ENCODE measurements at places on chromosomes 16 and 17.

DNA sequence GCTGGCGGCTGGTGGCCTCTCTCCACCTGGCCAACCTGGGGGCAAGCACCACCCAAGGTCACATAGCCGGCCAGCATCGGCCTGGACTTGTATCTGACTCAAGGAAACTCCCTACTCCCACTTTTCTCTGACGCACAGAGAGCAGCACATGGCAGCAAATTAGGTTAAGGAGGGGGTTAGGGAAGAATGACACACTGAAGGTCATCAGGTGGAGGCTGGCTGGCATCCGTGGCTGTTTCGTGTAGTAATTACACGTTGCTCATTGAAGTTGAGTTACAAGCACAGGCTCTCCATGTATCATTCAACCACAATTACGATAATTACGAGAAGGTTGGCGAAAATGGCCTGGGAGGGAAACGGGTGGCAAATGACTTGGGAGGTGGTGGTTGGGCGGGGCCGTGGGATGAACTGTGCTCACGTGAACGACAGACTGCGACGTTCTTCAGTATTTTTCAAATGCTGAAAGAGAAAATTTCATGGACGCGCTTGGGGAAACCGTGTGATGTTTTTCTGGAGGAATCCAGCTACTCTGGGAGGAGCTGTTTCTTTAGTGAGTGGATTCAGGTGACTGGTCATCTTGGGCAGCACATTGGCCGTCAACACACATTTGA, 4.0 kb upstream of the METRNL start:
- no peak for DNase-seq

GRCh38 chr16:88355389-88356123, 27.2 kb upstream of the ZNF469 start:
- DNase-seq: no peak

DNA sequence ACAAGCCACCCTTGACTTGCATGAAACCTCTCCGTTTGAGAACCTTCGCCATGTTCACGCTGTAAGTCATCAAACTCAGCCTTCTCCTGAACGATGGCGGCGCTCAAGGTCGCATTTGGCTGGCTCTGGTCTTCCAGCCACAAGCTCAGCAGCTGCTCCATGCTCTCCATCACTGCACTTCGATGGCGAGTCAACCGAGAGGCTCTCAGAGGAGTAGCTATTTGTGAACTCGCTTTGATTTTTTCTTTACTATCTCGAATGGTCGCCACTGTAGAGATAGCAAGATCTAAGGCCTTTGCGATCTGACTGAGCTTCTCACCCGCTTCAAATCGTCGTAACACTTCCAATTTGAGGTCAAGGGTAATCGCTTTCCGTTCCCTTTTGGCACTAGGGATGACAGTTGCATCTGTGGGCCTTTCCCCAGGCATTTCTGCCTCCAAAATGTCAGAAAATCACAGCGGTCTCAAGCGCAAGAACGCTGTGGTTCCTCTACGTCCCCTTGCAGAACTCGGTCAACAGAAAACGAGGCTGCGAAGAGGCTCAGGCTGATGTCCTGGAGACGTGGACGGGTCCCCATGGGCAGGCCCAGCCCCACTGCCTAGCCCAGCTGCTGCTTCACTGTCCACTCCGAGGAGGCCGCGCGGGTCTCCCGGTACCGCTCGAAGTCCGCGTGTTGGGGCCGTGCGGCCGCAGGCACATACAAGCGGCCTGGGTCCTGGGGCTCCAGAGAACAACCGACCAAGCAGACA, 23.1 kb downstream of the DEF8 start:
- DNase-seq: no peak

DNA sequence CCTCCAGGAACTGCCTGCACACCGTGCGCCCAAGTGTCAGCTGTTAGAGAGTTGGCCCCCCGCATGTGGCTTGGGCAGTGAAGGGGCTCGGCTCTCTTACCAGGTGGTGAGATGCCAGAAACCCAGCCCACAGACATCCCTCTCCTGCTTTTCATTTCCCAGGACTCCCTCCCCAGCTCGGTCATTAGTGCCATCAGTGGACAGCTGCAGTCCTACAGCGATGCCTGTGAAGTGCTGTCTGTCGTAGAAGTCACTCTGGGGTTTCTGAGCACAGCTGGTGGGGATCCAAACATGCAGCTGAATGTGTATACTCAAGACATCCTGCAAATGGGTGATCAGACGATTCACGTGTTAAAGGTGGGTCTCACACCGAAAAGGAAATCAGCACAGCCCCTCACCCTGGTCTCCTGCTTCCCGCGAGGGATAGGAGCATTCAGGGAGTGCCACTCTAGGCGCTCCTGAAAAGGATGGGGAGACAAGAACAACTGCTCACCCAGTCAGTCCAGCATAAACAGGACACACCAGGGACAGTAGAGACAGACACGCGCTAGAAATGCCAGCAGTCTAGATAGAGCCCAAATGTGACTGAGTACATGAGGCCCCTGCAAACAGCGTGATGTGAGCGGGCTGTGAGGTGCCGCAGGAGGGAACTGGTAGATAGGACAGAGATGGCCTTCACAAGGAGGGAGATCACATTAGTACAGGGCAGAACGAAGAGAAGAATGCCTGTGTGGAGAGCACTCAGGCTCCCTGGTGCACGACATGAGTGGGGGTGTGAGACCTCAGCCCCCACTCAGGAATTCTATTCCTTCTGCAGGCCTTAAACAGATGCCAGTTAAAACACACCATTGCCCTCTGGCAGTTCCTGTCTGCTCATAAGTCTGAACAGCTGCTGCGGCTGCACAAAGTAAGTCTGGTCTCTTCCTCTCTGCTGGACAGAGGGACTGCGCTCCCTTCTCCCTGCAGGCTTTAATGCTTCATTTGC, 25.7 kb upstream of the ENDOV start:
- DNase-seq: no peak

- no peak for DNase-seq
Observed at GRCh38 chr16:84571506-84571905, 46.4 kb downstream of the COTL1 start.

GRCh38 chr17:1385861-1386260, 14.2 kb downstream of the YWHAE start:
- DNase-seq: no peak

DNA sequence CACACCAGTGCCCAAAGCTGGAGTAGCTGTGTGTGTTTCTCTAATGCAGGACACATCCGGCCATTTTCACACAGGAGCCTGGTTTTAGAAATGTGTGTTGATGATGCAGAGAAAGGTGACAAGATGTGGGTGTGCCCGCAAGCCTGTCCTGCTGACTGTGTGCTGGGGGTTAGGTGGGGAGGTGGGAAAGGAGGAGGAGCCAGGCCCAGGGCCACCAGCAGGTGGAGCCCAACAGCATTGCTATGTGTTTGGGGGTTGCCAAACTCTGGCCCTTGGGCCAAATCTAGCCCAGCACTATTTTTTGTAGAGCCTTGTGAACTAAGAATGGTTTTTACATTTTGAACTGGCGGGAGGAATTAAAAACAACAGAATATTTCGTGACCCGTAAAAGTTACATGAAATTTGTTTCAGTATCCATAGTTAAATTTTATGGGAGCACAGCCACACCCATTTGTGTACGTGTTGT, 61.7 kb upstream of the LGALS9 start:
- DNase-seq: no peak

GRCh38 chr17:28912938-28913333, 10.1 kb upstream of the DHRS13 start:
- DNase-seq: no peak
